ENCODE measurements at places on chromosomes 7 and 10.
A peak's percentile ranks its signal among the peaks of the same experiment; 100 is the strongest.

GRCh38 chr10:100895346-100895745, 17.4 kb upstream of the SLF2 start:
- no peak for DNase-seq

GRCh38 chr10:4767033-4767814, 58.8 kb upstream of the AKR1E2 start:
- DNase-seq, result no peak

- no peak for DNase-seq
These were observed 91.4 kb upstream of the NEBL start for GRCh38 chr10:20988357-20988983.

DNA sequence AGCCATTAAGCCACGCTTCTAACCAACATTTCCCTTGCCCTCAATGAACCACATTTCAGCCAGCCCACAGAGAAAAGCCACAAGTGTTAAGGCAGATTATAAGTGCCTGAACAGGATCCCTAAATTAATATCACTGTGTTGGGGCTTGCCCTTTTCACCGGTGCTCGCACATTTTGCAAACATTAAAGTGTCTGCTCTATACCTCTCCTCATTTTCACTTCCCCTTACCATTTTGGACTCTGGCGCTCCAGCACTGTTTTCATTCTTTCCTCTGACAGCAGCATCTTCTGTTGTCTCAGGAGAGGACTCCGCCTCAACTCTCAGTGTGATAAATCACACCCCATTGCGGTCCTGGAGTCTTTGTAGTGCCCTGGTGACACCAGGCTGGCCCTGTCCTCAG, 274.2 kb downstream of the BAMBI start:
- DNase-seq, result no peak

DNA sequence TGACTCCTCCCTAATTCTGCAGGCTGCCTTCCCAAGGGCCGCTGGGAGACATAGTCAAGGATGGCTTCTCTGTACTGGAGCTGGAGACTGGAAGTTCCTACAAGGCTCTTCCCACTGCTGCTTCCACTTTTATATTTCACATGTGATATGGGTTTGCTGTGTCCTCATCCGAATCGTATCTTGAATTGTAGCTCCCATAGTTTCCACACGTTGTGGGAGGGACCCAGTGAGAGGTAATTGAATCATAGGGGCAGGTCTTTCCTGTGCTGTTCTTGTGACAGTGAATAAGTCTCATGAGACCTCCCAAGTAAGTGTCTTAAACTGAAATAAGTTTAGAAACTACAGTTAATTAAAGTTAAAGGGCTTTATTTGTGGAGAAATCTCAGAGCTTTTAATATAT, 47.0 kb upstream of the BICC1 start:
- DNase-seq, result no peak

GRCh38 chr10:79242620-79243152, 104.6 kb upstream of the PPIF start:
- DNase-seq, result peak; percentile 90

DNA sequence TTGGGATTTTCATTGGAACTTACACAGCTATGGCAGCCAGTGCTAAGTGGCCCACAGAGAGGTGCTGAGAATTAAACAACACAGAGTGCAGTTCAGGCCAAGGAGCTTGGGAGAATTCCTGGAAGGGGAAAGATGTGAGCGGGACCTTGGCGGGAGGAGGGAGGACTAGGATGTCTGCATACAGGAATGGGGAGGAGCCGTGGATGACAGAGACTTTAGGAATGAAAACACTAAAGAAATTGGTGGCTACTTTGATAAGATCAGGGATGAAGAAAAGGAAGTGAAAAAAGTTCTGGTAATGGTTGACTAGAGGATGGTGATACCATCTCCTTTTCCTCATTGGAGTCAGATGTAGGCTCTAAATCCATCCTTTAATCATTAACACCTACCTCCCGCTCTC, 234.2 kb upstream of the FZD8 start:
- peak; percentile 92 for DNase-seq

DNA sequence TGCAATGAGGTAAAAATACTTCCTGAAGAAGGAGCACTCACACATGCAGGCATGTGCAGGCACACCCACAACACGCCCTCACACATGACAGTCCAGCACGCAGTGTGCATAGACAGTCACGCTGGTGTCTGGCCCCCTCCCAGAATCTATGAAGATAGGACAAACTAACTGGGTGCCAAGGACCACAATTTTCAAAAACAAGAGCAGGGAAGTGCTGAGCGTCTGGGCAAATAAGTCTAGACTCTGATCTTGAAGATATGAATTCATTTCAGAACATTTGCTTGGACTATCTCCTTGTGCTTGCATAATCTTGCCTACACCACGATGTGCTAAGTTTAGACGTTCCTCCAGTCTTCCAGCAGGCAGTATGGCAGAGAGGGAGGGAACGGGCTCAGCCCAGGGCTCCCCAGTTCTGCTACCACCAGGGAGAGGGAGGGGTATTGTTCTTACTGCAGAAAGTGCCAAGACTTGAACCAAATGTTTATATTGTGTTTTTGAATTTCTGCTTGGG, 276.5 kb upstream of the KLF6 start:
- DNase-seq, result no peak

GRCh38 chr7:121459148-121459547, 63.0 kb upstream of the FAM3C start:
- no peak for DNase-seq

DNA sequence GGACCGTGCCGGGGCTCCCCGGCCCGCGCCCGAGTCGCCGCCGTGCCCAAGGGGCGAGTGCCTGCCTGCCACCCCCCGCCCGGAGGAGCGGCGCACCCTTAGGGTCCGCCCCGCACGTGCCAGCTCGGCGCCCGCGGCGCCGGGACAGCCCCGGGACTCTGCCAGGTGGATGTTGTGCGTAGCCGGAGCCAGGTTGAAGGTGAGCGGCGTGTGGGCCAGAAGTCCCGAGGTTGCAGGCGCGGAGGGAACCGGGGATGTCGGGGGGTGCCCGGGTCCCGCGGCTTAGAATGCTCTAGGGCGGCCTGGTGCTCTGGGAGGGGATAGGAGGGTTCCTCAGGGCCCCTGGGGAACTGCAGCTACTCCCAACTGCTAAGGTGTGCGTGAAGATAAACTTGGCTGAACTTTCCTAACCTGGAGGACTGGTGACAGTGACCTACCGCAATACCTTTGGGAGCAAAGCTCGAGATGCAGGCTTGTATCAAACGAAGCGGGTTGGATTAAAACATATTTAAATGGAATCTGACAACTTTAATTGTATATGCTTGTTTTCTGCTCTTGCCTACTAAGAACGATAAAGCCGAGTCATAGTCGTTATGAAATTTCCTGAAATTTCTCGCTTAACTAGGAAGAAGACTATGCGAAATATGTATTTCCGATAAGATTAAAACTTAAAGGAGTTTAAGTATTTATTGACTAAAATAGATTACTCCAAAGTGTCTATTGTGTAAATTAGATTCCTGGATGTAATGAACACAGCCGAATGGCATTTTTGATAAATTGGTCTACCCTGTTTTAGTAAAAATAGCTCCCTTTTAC, at the start of gene CUX1:
CUX1 (plus strand) TSS at position 156 of the 816 bp plus-strand sequence; CDS start at position 170, 14 bp downstream.
- peak; percentile 61 for DNase-seq

- DNase-seq, result no peak
These were observed 314.0 kb downstream of the CDK14 start for GRCh38 chr7:90910136-90910535.

- peak; percentile 42 for DNase-seq
These were observed 35.8 kb upstream of the TRIM8 start for GRCh38 chr10:102608487-102608886.

DNA sequence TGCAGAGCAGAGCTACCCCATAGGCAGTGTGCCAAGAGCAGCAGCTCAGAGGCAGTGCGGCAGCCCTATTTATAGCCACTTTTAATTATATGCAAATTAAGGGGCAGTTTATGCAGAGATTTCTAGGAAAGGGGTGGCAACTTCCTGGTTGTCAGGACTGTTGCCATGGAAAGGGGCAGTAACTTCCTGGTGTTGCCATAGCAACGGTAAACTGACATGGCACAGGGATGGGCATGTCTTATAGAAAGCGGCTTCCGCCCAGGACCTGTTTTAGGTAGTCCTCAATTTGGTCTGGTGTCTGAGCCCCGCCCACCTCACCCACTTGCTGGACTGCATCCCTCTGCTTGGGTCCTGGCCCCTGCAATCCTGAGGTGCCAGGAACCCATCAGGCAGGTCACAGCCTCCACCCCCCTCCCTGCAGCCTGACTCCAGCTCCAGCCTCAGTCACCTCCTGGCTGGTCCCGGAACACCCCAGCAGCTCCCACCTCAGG, 115.8 kb downstream of the TMEM130 start:
- DNase-seq, result no peak

DNA sequence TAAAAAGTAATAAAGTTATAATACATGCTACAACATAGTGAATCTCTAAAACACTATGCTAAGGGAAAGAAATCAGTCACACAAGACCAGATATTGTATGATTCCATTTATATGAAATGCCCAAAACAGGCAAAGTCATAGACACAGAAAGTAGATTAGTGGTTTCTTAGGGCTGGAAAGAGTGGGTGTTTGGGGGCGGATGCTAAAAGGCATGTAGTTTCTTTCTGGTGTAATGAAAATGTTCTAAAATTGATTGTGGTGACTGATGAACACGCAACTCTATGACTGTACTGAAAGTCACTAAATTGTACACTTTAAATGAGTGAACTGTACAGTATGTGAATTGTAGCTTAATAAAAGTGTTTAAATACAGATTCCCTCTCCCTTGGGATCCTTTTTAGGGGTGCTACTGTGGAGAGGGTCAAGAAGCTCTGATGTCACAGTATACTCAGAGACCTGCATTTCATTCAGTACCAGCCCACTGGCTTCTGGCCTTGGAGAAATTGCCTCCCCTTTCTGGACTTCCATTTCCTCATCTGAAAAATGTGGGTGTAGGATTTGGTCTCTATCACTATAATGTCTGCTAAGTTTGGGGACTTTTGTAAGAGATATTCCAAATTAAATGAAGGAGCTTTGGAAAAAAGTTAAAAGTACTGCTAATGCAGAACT, 46.4 kb downstream of the AOAH start:
- no peak for DNase-seq

DNA sequence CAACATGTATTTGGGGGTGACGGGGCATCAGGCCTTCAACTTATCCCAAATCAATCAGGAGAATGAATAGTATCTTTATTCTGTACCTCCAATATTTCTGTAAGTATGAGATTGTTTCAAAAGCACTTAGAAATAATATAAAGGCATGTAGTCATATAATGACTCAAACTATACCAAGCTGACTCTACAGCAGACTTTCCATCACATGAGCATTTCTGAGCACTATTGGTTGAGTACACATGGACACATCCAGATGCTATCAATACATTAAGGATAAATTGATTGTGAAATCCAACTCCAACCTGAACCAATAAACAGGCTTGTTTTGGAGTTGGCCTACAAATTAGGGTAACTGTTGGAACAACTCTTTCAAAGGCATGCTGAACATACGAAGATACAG, 229.4 kb downstream of the SFMBT2 start:
- no peak for DNase-seq

DNA sequence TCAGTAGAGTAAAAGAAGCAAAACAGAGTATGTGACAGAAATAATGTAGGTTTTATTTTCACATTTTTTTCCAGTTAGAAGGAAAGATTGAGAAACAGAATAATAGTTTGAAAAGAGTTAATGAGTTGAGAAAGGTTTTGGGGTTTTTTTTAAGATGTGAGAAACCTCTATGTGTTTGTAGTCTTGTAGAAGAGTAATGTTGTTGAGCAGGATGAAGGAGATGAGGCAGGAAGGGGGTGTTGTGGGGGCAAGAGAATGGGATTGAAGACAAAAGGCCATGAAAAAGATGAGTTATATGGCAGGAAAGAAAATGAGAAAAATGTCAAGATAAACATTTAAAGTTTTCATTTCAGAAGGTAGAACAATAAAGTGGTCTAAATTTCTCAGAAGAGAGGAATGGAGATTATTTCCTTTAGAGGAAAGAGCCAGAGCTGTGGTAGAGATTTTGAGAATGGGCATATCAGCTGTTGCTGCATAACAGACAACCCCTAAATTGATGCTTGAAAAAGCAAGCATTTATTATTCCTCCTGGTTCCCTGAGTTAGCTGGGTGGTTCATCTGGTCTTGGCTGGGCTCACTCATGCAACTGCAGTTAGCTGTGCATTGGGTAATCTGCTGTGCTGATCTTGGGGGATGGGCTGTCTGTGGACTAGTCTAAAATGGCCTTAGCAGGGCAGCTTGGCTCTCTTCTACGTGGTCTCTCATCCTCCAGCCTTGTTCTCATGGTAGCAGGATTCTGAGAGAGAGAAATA, 27.1 kb downstream of the PCGF5 start:
- peak; percentile 56 for DNase-seq

GRCh38 chr7:119572132-119572531, 700.8 kb upstream of the KCND2 start:
- peak; percentile 46 for DNase-seq

DNA sequence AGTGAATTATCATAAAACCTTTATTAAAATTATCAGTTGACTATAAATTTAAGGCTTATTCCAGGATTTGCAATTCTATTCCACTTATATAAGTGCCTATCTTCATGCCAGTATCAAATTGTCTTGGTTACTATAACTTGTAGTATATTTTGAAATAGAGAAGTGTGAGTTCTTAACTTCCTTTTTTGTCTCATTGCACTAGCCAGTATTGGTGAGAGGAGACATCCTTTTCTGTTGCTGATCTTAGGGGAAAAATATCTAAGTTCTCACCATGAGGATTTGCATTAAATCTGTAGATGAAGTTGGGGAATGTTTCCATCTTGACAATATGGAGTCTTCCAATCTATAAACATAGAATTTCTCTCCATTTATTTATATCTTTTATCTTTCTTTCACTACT, 104.2 kb upstream of the MKI67 start:
- DNase-seq, result no peak

DNA sequence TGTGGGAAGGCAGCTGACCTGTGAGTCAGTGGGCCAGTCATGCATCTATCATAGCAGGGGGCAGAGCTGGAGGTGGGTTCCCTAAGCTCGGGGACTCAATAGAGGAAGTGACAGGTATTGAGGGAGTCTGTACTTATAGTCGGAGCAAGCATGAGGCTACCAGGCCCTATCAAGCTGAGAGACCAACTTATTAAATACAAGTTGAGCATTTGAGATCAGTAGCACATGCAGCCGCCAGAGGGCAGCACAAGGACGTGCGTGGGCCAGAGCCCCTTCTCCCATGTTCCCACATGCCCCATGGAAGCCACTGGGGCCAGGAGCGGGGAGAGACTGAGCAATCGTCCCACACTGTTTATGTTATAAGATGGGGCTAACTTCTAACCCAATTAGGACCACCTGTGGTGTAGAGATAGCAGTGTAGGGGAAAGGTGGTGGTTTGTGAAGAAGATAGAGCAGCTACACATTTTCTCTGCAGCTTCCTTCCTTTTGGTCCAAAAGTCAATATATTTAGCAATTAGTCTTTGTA, 13.0 kb upstream of the STK31 start:
- peak; percentile 80 for DNase-seq

All from islet precursor cell (in vitro differentiated cells).